ENCODE measurements at places on chromosomes 7 and 10. TPM values are rescaled to one million over a fixed set of nuclear protein-coding genes. Genes with fewer than 3 reads are reported as not detected.

IGFBP1 gene
- not detected for total RNA-seq

POLR2J2 gene
- not detected for total RNA-seq

FOXI2 gene
- total RNA-seq, result not detected

NPC1L1 gene
- total RNA-seq, result not detected

C10orf88 gene
- 9.1 TPM for total RNA-seq

CALCR gene
- not detected for total RNA-seq

DNA sequence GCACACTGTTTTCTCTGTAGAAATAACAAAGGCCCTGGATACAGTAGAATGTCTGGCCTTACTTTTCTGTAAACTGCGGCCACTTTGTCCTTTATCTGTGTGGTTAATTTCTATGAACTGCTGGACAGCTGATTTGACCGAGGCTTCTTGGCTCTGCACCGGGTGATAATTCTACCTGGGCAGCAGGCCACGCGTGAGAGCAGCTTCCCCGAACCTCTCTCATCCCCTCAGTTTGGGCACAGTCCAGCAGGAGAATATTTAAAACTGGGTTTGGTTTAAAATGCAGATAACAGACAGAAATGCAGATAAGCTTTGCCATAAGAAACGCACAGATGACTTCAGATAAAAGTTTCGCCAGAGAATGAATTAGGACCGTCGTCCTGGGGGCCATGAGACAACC, 81.0 kb downstream of the CELF2 start:
- no peak for DNase-seq

DNA sequence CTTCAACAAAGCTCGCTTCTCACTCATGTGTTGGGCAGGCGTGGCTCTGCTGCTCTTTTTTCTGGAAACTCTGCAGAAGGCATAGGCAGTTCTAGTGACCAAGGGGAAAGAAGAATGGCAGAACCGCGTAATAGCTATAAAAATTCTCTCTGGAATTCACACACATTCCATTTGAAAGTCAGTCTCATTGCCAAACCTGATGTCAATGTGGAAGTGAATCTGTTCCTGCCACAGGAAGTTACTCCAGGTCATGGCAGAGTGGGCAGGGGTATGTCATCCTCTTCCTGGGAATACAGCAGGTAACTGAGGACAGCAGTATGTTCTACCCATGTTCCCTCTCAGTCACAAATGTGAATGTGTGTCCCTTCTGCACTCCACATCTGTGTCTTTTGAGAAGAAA, 8.2 kb upstream of the PAXIP1 start:
- DNase-seq, result no peak

- DNase-seq, result no peak
These were observed 110.4 kb downstream of the NRCAM start for GRCh38 chr7:108345710-108346336.

DNA sequence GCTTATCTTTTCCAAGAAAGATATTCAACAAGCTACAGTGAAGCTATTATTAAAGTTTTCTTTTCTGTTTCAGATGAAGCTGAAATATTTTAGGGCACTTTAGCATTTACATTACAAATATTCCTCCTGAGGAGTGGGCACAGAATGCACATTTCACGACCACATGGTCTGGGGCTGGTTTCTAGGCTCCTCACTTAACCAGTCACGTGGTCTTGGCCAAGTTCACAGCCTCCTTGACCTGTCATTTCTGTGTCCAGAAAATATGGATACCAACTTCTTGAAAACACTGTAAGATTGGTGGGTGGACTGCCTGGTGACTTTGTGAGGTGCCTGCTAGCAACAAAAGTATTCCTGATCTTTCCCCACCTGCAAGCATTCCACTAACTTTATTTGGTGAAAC, 70.9 kb downstream of the FAM171A1 start:
- DNase-seq, result no peak

- no peak for DNase-seq
These were observed 45.0 kb downstream of the CDK1 start for GRCh38 chr10:60823324-60823723.

DNA sequence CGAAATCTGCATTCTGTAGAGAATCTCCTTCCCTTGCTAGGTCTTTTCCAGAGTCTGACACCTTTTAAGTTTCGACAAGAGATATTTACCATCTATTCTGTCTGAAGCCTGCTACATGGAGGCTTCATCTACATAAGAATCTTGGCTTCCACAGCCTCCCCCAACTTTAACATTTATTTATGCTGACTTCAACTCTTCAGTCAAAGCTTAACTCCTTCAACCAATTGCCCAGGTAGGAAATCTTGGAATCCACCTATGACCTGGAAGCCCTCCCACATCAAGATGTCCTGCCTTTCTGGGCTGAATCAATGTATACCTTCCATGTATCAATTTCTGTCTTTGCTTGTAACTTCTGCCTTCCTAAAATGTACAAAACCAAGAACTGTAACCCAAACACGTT, 54.7 kb downstream of the MINPP1 start:
- DNase-seq, result no peak

DNA sequence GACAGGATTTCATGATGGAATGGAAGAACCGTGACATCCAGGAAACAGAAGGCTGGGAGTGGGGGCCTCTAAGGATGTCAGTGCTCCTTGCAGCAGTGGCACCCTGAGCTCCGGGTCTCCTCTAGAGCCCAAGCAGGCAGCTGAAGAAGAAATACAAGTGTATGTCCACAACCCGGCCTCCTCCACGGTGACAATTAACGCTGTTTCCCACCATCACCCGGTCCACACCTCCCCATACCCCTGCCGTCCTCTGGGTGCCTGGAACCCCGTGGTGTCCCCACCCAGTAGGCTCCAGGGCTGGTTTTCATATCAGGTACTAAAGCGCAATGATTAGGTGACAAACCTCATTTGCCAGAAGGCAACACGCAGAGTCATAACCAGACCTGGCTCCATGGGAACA, 30.3 kb downstream of the GRID1 start:
- DNase-seq, result no peak

DNA sequence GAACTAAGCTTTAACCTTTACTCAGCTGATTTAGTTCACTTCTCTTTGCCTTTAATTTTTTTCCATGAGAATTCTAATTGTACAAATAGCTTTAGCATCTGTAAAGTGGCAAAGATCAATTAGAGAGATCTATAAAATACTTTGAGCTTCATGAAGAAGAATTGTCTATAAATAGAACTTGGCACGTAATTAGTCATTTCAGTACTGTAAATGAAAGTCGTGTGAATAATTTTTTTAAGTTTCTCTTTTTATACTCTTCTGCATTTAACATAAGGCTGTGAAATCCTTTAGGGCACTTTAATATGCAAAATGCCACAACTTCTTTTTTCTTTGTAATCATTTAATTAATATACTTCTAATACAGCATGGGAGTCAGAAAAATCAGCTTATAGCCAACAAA, 177.8 kb downstream of the CSTF2T start:
- no peak for DNase-seq

DNA sequence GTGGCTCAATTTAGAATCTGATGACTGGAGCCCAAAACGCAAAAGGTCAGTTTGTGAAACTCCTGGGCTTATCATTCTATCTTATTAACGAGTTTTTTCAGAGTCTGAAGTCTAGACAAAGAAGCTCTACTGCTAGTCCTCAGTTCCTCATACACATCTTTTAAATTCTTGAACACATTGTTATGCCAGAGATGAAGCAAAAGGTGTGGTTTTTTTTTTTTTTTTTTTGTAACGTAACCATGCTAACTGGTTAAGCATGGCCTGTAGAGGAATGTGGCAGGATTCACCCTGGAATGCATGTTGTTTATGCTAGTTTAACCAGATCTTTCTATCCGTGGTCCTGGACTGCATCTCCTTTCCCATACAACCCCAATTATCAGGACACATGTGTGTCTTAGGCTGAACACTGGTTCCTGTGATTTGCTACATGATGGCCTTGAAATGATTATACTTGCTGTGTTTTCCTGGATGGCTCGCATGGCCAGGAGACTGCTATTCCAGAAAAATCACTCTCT, 79.3 kb upstream of the MDFIC start:
- no peak for DNase-seq
